ENCODE measurements at places on chromosomes 4 and X. TPM values are rescaled to one million over a fixed set of nuclear protein-coding genes. Genes with fewer than 3 reads are reported as not detected.

GAGE2A gene
- not detected for total RNA-seq

GPRASP3 gene
- total RNA-seq, result 3.6 TPM

ASMT gene
- total RNA-seq, result not detected

GAGE12J gene
- not detected for total RNA-seq

PKD2 gene
- 27.6 TPM for total RNA-seq

GRCh38 chr4:41505161-41505661, 32.7 kb upstream of the LIMCH1 start:
- no peak for DNase-seq

- no peak for DNase-seq
These were observed 16.1 kb upstream of the USO1 start for GRCh38 chr4:75708218-75708691.

DNA sequence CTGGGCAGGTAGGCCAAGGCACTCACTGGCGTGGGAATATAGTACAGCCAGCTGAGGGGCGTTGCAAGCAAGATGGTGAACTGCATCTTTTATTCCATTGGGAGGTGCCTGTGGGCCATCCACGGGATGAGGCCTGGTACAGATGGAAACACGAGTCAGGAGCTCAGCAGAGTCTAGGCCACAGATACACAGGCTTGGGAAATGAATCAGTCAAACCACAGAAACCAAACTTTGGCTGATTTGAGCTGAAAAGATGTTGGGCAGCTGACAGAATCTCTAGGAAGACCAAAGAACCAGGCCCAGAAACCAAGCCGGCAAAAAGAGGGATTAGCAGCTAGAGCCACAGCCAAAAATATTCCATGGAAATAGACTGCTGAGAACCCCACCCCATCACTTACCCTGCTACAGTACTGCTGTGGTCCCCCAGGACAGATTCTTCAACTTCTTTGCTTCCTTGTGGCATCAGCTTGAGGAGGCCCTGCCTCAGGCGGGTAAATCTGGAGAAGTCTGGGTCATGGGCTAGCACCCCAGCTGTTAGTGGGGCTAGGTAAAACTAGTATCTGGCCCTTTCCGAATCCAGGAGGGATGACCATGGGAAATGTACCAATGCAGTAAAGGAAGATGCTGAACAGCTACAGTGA, 75.4 kb downstream of the TMEM131L start:
- no peak for DNase-seq

GRCh38 chrX:482702-483203, 96.0 kb upstream of the PPP2R3B start:
- no peak for DNase-seq

- no peak for DNase-seq
These were observed 179.5 kb downstream of the MSN start for GRCh38 chrX:65846974-65847373.

DNA sequence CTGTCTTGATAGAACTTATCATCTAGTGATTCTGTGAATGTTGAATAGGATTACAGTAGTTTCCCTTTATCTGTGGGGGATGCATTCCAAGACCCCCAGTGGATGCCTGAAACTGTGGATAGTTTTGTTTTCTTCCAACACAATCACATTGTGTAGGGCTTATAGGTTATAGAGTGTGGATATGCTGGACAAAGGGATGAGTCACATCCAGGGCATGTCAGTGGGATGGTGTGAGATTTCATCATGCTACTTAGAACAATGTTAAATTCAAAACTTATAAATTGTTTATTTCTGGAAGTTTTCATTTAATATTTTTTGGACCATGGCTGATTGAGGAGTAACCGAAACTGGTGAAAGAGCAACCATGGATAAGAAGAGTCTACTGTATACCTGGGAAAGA, 432.3 kb upstream of the ATOH1 start:
- DNase-seq, result peak; percentile 22

GRCh38 chr4:10715696-10716095, 31.1 kb upstream of the CLNK start:
- no peak for DNase-seq

DNA sequence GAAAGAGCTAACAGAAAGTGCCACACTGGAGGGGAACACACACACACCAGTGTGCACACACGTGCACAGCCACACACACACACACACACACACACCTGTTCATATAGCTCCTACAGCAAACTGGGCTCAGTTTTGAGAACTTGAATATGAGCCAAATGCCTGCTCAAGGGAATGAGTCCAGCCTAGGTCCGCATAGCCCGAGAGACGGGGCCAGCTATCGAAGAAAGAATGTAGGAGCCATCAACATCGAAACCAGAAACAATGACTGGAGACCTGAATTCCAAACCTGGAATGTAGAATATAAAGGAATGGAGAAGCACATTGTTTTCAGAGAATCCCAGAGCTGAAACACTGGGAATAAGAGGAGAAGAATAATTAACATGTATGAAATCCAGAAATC, 37.6 kb upstream of the ERVMER34-1 start:
- no peak for DNase-seq

DNA sequence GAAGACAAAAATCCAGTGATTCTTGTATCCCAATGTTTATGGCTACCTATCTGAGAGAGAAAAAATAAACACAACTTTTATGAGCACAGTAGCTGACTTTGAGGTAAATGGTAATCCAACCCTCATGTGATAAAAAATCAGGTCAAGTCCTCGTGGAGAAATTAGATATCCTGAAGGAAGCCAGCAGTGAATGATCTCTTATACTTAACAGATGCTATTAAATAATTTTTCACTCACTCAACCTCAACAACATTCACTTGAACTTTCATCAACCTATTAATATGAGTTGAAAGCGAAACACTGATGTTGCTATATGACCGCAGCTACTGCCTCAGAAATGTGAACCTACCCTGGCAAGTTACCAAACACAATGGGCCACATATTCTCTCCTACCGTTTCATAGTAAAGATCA, 105.4 kb downstream of the GPC3 start:
- no peak for DNase-seq

DNA sequence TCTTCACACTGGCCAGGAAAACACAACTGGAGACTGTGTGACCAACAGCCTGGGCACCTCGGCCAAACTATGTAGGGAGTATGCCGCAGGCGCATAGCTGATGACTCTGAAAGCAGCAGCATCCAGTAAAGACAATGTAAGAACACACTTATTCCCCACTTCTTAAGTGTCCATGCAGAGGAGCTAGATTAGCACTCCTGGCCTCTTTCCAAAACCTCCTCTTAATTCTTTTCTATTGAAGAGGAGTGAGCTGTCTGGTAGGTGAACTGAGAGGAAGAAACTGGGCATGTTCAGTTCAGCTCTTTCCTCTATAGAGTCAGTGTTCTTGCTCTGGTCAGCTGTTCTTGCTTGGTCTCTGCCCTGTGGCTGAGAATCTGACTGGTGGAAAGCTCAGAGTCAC, 21.1 kb downstream of the NMU start:
- no peak for DNase-seq

- DNase-seq, result no peak
These were observed 449.8 kb upstream of the SMIM31 start for GRCh38 chr4:164304101-164304639.

DNA sequence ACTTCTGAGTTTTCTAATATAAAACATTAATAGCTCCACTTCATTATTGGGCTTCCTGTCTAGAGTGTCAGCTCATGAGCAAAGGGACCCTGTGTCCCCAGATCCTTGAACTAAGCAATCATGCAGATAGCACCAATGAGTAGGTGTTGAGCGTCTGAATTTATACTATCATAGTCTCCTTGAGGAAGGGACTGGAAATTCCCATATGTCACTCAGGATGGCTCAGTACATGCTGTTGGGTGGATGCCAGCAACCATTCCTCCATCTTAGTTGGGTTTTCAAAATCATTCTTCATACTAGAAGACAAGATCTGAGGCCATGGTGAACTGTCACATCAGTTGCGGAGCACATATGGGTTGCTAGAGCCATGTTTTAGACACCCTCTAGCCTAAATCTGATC, 27.7 kb downstream of the CD99 start:
- DNase-seq, result no peak

- DNase-seq, result no peak
These were observed 77.0 kb downstream of the LRP2BP start for GRCh38 chr4:185318679-185319078.

DNA sequence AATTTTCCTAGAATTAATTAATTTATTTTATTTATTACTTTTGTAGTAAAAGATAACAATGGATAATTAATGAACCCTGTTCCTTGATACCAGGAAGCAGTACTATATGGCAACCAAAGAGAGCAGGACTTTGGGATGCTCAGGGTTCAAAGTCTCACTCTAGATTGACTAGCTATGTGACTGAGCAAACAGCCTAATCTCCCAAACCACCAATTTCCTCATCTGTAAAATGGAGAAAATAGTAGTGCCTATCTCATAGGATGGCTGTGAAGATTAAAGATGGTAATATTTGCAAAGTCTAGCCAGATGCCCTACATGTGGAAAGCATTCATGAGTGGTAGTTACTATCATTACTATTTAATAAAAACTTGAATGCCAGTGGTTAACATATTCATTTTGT, 97.6 kb downstream of the PRDM5 start:
- no peak for DNase-seq

GRCh38 chrX:65601126-65601525, 66.3 kb upstream of the MSN start:
- DNase-seq, result no peak

GRCh38 chrX:123392921-123393320, 208.8 kb downstream of the GRIA3 start:
- DNase-seq, result no peak

GRCh38 chr4:187547316-187547715, 448.3 kb upstream of the ZFP42 start:
- no peak for DNase-seq

DNA sequence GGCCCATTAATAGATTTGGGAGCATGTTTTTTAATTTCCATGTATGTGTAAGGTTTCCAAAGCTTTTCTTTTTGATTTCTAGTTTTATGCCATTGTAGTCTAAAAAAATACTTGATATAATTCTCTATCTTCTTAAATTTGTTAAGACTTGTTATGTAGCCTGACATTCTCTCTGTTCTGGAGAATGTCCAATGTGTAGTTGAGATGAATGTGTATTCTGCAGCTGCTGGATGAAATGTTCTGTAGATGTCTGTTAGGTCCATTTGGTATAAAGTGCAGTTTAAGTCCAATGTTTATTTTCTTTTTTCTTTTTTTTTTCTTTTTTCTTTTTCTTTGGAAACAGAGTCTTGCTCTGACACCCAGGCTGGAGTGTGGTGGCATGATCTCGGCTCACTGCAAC, 378.5 kb upstream of the MAD2L1 start:
- DNase-seq, result no peak

- DNase-seq, result no peak
These were observed 957 bp downstream of the TIMM17B start for GRCh38 chrX:48896611-48897011.

Measured in glomerular endothelial cell (primary cell).